NCI-H1105 (cell line): ENCODE measurements at places on chromosomes 3 and 15.

GRCh38 chr3:56251343-56251945 is 216.8 kb downstream of the ERC2 start:
- peak; percentile 29 for DNase-seq

GRCh38 chr15:67413770-67414390 is 107.1 kb upstream of the C15orf61 start:
- DNase-seq: no peak

GRCh38 chr15:89406218-89406939 is 71.8 kb upstream of the POLG start:
- no peak for DNase-seq

- DNase-seq: no peak
Measured at GRCh38 chr3:5579946-5580345, 392.4 kb downstream of the EDEM1 start.

DNA sequence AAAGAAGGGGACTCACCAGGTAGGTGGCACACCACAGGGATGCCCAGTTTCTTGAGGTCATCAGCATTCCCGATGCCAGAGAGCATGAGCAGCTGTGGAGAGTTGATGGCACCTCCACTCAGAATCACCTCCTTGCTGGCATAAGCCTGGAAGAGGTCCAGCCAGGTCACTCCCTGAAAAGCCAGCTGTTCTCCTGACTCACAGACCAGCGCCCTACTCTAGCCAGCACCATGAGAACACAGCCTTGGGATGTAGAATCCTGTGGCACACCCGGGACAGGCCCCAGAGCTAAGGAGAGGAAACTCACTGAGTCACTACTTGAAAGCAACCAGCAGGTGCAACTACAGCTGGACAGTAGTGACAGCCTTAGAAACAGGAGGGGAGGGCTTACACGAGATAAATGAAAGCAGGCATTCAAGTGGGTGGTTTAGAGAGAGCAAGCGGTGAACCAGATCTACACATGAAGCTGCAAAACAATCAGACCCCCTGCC is 24.5 kb downstream of the CHDH start:
- DNase-seq: no peak

GRCh38 chr15:32849769-32850668 is 132.2 kb downstream of the GREM1 start:
- DNase-seq: no peak

DNA sequence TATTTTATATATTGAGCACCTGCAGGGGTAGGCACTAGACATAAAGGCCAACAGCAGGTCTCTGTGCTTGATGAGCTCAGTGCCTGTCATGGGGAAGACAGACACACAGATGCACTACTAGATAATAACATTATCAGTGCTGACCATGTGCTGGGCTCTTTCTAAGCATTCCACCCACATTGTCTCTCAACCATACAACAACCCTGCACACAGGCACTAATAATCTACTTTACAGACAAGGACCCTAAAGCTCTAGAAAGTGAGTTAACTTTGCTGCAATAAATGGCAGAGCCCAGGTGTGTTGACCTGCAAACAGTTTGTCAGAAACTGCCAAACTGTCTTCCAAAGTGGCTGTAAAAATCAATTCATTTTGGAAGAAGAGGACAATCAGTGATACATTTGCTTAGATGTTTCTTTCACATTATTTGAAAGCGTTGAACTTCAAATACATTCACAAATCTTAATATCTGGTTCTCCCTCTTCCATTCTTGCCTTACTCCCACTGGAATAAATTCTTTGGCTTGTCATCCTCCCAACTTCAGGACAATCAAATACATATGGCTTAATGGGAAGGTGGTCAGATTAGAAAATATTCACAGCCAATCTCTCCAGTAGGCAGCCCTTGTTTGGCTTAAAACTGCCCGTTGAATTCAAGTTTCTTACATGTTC is 11.0 kb upstream of the PP2D1 start:
- DNase-seq: no peak

DNA sequence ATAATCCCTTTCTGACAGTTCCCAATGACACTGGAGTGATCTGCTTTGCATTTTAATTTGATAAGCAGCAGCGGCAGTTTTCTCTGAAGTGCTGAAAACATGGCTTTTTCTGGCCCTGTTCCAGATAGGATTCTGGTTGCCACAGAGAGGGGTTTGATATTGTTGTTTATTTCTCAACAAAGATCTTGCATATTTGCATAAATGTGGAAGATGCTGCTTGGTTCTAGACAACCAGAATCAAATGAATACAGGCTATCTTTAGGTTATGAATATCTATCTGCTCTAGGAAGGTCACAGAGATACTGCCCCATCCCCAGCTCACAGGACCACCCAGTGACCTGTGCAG is 137.1 kb downstream of the ZNF609 start:
- no peak for DNase-seq

DNA sequence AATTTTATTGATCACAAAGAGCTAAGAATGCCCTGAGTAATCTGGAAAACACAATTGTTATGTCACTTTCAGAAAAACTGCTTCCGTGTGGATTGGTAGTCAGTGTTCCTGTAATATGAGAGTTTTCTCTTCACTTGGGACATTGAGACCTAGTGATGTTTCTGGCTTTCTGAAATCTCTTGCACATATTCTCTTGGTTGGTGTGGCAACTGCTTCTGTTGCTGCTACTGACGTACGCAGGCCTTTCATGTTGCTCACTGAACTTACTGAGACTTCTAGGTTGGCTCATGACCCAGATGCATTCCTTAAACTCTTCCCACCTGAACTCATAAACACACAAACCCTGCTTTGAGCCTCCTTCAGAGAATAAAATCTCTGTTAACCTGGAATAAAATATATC is 175.0 kb upstream of the PFN2 start:
- no peak for DNase-seq

- no peak for DNase-seq
Measured at GRCh38 chr3:45992821-45993221, 2.8 kb downstream of the FYCO1 start.

- DNase-seq: no peak
Measured at GRCh38 chr15:88613074-88613944, 7.8 kb upstream of the AEN start.

GRCh38 chr15:29693225-29693624 is 129.0 kb downstream of the TJP1 start:
- DNase-seq: no peak

DNA sequence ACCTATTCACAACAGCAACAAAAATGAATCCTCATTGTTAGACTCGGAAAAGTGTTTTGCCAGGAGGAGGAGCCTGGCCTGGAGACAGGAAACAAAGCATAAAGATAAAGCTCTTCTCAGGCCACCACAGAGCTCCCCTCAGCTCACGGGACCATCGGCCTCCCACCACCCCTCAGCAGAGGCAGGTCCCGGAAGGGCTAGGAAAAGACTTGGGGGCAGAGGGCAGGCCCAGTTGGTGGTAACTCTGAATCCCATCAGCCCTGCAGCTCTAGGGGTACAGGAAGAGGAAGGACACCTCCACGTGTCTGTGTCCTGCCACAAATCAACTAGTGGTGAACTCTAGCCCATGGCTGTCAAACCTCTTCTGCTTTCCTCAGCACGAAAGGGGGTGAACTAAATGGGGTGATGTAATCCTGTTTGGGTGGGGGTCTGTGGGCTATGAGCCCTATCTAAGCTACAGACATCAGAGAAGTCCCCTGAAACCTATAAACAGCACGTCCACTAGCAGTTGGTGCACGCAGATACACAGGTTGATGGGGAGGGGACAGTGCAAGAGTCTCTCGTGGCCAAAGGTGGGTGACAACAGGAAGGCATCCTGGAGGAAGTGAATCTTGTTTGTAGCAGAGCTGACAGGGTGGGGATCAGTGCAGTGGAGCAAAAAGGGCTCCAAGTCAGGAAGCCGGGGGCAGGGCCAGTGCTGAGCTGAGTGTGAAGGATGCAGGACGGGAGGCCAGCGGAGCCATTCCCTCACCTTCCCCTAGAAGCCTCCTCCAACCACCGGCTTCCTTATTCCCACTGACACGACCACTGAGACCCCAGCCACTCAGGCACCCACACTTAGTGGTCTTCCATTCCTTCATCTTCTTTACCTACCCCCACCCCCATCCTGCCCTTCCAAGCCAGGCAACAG is 111.1 kb upstream of the HACD2 start:
- DNase-seq: no peak

DNA sequence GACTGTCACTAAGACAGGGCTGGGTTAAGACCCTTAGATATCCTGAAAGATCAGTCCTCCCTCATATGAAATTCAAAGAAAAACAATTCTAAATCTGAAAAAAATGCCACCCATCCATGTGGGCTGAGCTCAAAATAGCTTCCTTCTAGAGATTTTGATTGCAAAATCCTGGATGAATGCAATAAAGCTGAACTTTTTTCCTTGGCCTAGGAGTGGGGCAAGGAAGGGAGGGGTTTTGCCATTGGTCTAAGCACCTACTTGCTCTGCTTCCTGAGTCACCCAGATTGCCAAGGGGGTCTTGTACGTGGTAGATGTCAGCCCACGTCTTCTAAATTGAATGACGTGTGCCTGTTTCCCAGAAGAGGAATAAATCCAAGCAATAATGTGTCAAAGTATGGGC is 15.3 kb upstream of the SMAD3 start:
- no peak for DNase-seq

GRCh38 chr3:8871306-8871705 is 92.0 kb downstream of the RAD18 start:
- DNase-seq: no peak

- peak; percentile 51 for DNase-seq
Measured at GRCh38 chr3:119322021-119322834, 28.0 kb downstream of the ARHGAP31 start.

- no peak for DNase-seq
Measured at GRCh38 chr3:184234224-184234623, 4.8 kb downstream of the VWA5B2 start.

DNA sequence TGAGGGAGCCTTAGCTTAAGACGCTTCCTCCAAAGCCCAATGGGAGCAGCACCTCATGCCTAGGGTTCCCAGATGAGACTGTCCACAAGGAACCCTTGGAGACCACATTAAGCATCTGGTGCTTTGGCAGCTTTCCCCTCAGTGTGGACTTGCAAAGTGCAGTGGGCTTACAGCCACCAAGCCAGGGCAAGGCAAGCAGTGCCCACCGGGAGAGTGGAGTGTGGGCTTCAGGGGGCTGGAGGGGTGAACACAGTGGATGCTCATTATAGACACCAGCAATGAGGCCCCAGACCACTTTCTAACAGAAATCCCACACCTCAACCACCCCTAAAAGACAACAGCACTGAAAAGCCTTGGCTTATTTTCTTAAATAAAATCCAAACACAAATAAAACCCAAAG is 9.1 kb upstream of the MUSTN1 start:
- no peak for DNase-seq

- peak; percentile 18 for DNase-seq
Measured at GRCh38 chr3:24128199-24129005, 183.3 kb downstream of the NR1D2 start.

DNA sequence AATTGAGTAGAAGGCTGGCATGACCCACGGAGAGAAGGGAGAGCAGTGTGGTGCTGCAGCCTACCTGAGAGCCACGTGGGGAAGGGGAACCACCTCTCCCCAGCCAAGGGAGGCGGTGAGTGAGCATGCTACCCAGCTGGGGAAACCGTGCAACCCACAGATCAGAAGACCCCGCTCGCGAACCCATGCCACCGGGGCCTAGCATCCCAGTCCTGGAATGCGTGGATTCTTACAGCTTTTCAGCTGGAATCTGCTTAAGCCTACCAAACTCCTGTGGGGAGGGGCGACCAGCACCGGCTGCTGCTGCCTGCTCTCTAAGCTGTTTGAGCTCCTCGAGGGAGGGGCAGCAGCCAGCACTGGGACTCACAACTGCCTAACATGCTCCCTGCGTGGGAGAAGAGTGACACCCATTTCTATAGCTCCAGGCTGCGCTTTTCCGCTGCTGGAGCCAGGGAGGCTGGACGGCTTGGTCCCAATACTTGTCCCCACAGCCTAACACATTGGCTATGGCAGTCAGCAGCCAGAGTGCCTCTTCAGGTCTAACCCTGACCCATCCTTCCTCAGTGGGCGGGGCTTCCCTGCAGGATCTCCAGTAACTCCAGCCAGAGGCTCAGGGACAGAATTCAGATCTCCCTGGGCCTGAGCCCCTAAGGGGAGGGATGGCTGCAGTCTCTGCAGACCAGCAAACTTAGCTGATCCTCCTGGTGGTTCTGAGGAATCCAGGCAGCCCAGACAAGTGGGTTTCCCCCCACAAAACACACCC is 20.0 kb upstream of the TEX55 start:
- no peak for DNase-seq

DNA sequence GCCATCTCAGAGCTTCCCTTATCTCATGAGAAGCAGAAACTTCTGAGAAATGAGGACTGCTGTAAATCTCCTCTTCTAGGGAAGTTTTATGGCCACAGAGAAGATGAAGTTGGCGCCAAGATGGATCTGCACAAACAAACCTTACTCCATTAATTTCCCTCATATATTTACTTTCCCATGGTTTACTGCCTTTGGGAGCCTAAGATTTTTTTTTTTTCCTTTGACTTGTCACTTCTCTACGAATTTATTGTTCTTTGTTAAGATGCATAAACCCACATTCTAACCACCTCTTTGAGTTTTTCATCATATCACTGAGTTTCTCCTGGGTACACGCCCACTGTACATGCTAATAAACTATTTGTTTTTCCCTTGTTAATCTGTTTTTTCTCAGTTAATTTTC is 21.5 kb upstream of the NPTN start:
- DNase-seq: no peak

- no peak for DNase-seq
Measured at GRCh38 chr3:31322460-31322859, 210.3 kb upstream of the STT3B start.

GRCh38 chr15:81106560-81106959 is 27.5 kb upstream of the CFAP161 start:
- DNase-seq: peak; percentile 6

DNA sequence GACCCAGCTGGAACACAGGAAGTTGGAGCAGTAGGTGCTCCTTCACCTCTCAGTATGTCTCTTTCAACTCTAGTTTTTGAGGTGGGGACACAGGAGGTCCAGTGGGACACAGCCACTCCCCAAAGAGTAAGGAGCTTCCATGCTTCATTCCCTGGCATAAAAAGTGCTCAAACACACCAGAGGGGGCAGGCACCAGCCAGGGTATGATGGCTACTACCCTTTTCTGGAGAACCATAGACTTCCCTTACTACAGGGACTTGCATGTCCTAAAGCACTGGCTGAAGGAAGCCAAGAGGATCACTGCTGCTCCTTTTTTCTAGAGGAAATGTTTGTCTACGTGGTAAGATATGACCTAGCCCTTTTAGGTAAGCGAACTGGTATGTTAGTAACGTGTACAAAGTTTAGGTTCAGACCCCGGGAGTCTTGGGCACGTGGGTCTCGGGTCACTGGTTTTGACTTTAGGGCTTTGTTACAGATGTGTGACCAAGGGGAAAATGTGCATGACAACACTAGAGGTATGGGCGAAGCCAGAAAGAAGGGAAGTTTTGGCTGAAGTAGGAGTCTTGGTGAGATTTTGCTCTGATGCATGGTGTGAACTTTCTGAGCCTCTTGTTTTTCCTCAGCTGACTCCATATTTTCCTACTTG is 11.9 kb downstream of the IL17RB start:
- no peak for DNase-seq

GRCh38 chr3:126490619-126491018 is 14.9 kb upstream of the ZXDC start:
- DNase-seq: no peak
